Lower leg skin (tissue), 4 donors: ENCODE measurements at places on chromosomes 3 and 15. TPM values are rescaled to one million over a fixed set of nuclear protein-coding genes. Genes with fewer than 3 reads are reported as not detected.

DNA sequence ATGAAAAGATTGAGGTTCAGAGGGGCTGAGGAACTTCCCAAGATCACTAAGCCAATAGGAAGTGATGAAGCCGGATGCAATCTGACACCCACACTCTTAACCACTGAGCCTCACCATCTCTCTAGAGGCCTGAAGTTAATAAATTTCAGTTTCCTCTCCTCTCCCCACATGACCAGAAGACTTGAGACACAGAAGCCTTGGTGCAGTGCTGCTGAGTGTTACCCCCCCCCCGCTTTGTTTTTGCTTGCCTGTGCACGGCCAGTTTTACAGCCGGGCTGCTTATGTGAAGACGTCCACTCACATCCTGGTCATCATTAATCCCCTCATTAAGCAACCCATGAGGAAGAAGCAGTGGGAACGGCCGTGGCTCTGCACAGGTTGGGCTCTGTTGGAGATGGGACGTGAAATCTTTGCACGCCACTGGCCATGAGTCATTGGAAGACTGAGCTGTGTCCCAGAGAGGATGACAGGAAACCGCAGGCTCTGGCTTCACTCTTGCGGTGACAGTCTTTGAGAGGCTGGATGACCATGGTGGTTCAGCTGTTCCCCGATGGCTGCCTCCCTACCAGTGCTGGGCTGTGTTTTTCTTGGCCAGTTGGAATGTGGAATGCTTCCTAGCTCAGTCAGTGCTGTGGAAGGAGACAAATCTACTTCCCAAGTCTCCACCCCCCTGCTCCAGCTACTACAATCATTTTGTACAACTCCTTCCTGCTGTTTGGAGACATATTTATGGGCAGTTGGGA is 232.6 kb upstream of the LRTM1 start:
- DNase-seq = no peak

DNA sequence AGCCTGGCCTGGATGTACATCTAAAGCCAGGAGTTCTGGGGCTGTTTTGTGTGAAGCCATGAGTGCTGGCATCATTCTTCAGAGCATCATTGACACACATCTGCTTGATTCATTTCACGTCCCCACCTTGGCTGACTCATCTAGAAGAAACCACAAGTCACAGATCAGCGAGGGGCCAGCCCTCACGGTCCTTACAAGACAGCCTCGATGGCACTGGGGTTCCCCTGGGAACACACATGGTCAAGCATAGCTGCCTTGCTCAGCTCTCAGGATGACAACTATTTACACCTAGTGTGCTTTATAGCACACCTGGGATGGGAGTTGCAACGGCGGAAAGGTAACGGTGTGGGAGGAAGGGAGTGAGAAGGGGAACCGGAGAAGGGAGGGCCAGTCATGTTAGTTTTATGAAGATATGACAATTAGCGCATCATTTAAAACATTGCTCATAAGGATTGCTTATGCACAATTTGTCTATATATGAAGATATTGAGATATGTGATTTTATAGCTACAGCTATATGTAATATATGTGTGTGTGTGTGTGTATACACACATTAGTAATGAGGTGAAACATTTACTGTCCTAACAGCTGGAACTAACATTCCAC is 227.1 kb downstream of the RPLP1 start:
- DNase-seq = no peak

DNA sequence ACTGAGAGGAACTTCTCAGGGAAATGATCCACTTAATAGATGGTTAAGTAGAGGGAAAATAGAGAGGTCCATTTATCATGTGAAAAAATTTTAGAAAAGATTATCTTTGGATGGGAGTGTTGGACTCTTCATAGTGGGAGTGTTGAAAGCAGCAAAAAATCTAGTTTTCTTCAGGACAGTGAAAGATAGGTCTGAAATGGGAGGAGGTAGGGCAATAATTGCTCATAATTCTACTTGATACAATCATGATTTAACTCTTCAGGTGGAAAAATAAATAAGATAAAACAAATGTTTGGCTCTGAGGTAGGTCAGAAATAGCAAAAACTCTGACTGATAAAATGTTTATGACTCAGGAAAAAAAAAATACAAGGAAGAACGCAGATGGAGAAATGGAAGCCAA is 144.1 kb upstream of the DPH6 start:
- DNase-seq = no peak

DNA sequence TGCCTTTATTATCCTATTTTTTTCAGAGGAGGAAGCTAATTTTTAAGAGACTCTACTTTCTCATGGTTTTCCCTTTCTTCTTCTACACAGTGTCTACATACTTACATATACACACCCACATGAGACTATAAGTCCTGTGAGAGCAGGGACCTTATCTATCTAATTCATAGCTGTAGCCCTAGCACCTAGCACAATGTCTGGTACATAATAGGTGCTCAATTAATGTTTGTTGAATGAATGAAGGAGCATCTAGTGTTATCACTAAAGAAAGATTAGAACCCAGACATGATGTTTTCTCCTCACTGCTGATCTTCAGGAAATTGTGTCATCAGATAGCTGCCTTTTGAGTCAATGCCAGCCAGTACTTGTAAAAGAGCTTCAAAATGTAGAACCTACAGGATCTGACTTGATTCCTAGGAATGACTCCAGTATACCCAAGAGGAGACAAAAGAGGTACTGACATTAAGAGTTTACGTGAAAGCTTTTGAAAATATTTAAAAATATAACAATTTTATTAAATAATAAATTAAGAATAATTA is 2.5 kb downstream of the SCG5 start:
- no peak for DNase-seq

The CRTAP gene
- total RNA-seq = 183 TPM

The IGSF11 gene
- total RNA-seq = 1.8 TPM

The PSTPIP1 gene
- total RNA-seq = 8.9 TPM

The PDZRN3 gene
- total RNA-seq = 13.9 TPM

The RAD51 gene
- 0.68 TPM for total RNA-seq

The CEMIP gene
- 3.4 TPM for total RNA-seq

The COL6A5 gene
- 0.84 TPM for total RNA-seq

The CIB2 gene
- 16.2 TPM for total RNA-seq

The ACKR2 gene
- total RNA-seq = 6.3 TPM
